G401 (cell line): ENCODE measurements at places on chromosomes 1 and 21.

- no peak for DNase-seq
Observed at GRCh38 chr1:96416701-96417444, 304.7 kb upstream of the PTBP2 start.

GRCh38 chr1:47867438-47868347 is 129.5 kb downstream of the TRABD2B start:
- no peak for DNase-seq

DNA sequence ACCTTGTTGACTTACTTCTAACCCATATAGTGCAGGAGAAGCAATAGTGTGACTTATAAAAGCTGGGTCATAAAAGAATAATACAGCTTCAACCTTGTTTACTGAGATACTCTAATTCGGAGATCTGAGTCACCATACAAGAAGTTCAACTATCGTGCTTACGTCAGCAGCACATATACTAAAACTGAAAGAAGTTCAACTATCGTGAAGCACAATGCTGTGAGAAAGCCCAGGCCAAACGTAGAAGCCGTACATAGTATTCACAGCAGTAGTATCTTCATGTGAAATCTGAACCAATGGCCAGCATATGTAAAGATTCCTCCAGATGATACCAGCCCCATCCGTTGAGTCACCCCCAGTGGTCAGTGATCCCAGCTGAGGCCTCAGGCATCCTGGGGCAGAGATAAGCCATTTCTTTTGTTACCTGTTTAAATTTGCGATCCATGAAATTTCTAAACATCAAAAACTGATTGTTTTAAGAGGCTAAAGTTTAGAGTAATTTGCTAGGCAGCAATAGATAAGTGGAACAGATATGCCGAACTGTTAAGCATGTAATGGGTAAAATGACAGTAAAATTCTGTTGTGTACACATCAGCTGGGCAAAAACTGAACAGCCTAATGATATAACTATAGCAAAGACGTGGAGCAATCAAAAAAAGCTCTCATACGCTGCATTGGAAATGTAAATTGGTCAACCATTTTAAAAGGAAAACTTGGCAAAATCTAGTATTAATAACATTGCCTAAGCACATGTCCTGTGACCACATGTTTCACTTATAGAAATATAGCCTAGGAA is 53.9 kb upstream of the SAMD13 start:
- no peak for DNase-seq

DNA sequence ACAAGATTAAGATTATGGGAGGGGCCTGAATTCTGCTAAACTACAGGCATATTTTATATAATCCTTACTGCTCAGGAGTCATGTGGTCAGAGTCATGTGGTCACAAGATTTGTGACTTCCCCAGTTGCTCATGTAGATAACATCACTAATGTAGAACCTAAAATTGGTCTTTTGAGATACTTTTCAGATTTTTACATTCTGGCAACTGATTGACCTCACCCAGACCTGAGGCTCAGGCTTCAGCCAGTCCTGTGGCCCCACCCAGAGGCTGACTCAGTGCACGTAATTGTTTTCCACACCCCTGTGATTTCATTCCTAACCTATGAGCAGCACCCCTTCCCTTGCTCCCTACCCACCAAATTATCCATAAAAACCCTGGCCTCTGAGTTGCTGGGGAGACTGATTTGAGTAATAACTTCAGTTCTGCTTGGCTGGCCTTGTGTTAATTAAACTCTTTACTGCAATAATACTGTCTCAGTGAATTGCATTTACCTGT is 41.7 kb upstream of the ZNF326 start:
- peak; percentile 36 for DNase-seq

DNA sequence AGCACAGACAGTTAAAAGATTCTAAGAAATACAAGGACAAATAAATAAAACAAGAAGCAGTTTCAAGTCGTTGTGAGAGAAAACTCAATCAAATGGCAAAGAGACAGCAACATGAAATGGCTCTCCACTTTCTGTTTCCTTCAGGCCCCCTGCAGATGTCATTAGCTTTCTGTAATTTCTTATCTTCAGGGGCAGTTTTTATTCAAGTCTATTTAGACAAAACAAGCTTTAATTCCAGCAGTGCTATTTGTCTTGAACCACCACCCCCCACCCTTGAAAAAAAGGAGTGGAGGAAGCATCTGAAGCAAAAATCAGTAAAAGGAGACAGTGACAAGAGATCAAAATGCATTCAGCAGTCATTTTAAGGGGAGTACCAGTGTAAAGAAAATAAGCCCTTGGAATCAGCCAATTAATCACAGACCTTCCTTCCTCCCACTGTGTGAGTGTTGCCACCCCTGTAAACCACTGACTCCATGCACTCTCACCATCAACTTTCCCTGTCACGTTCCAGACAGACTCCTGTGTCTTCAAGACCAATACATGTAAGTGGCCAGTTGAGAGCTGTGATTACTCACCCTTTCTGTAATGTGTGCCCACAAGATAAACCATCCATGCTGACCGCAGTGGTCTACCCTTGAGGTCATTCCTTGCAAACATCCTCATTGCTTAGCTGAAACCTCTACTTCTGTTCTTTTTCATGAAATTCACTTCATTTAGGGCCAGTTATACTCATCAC is 136.1 kb upstream of the HOOK1 start:
- no peak for DNase-seq

DNA sequence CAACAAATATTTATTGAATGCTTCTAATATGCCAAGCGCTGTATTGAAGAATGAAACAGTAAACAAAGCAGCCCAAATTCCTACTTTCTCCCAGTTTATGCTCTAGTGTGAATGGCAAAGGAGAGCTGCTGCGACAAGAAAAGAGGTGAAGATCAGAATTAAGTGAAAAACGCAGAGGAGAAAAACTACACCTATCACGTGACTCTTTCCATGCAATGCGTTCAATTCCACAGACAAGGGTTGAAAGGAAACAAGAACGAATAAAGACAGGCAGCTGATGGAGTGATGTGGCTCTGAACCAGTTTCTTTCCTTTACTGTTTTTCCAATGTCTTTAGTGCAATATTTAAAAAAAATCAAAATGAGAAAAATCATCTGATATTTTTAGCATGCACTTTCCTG is 23.6 kb downstream of the MT1HL1 start:
- DNase-seq = no peak

DNA sequence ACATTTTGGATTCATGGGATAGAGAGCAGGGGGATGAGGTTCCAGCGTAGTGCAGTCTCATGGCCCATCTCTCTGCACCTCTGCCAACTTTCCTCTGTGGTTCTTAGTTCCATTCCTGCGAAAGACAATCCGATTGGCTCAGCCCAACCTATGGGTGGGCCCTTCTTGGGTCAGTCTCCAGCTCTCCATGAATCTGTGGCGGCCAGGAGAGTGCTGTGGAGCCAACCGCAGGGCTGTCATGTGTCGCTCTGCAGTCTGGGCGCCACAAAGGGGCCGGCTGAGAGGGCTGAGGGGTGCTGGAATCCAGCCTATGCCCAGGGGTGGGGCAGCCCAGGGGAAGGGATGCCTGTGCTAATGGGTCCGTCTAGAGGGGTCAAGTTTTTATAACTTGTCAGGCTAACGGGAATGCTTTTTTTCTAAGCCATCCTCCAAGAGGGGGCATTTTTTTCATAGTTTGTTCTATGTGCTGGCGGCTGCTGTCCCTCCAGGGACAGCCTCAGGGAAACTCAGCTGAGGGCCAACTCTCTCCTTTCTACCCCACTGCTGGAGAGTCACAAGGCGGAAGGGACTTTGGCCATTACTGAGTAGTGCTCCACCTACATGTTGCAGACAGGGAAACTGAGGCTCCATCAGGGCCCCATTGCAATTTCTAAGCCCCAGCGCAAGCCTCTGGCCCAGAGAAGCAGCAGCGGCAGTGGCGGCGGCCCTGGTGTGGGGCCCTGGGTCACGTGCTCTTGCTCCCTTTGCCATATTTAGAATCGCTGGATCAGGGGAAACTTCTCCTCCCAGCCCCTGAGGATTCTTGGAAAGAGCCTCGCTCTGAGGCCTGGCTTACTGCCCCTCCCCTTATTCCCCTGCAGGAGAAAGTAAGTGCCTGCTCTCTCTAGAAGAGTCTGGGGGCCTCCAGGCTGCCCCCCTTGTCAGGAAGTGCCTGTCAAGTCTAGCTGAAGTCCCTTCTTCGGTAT is 23.4 kb downstream of the KCNQ4 start:
- no peak for DNase-seq

DNA sequence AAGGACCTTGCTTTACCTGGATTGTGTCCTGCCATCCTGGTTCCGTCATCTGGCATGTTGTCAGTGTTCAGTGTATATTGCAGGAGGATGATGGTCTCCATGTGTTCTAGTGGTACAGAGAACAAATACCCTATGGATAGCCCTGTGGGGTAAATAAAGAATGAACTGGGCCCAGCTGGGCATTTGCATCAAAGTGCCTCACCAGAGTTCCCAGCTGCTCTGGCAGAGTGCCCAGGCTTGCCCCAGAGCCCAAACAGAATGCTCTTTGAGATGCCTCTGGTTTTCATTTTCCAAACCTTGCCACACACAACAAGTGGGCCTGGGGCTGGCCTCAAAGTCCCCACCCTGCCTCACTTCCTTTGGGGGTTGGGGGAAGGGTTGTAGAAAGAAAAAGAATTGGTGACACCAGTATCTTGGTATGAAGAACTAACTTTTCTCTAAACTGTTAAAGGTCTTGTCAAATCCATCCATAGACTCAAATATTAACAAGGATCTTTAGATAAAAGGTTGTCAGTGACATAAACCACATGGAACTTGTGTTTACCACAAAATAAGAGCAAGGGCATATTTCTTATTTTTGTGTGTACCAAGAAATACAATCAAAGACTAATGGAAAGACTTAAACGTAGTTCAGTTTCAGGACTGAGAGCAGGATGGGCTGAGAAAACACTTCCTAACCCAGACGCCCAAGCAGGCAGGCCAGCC is 82.2 kb downstream of the LMO4 start:
- peak; percentile 14 for DNase-seq

DNA sequence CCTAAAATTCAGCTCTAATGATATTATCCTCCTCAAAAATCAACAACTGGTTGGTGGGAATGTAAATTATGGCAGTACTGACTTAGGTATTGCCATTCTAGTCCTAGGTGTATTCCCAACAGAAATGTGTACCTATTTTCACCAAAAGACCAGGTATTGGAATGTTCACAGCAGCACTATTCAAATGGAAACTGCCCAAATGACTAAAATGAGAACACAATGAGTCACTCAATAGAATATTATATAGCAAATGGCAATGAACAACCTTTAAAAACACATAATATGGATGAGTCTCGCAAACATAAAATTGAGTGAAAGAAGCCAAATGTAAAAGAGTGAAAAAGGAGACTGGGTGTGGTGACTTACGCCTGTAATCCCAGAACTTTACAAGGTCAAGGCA is 44.9 kb downstream of the GADD45A start:
- no peak for DNase-seq

- DNase-seq = peak; percentile 46
Observed at GRCh38 chr21:17611414-17612022, 1.2 kb downstream of the BTG3 start.

DNA sequence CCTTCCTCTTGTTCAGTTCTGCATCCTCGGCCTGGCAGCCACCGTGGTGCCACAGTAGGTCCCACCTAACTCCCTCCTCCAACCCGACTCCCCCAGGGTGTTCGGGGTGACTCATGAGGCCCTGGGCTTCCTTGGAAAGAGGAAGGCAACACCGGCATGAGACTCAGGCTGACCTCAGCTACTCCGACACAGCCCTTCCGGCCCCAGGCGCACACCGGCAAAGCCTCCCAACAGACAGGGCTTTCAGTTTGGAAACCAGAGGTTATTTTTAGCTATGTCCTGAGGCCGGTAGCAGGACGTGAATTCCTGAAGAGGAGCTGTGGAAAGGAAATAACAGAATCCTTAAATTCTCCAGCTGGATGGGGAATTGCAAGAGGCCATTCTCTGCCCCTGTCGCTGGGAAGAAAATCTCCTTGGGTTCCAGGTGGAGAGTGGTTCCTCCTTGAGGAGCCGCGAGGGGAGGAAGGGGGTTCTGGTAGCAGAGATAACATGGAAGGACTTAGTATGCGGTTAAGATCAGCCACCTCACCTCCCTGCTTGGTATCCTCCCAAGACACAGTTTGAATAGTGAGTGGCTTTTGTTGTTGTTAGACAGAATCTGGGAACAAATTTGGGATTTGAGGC is 24.4 kb downstream of the PLXNA2 start:
- DNase-seq = no peak

DNA sequence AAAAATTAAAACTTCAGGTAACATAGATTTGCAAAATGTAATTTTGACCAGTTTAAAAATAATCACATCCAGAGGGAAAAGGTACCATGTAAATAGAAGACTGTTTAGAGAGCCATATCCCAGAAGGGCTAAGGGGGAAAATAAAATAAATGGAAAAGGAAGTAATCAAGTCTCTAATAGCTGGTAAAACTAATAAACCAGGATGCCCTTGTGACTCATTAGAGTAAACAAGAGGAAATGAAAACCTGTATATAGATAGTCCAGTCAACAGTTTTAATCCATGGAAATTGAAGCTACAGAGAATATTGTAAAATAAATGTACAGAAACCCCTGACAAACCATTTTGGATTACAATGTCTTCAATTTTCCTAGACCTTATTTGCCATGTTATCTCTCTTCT is 698.0 kb upstream of the RGS18 start:
- no peak for DNase-seq

GRCh38 chr1:235929216-235929615 is 62.5 kb upstream of the LYST start:
- no peak for DNase-seq

- DNase-seq = no peak
Observed at GRCh38 chr1:240947438-240948224, 335.7 kb upstream of the GREM2 start.

- no peak for DNase-seq
Observed at GRCh38 chr1:168330285-168330684, 49.6 kb downstream of the TBX19 start.

- no peak for DNase-seq
Observed at GRCh38 chr1:117572546-117572945, 33.3 kb upstream of the TENT5C start.

DNA sequence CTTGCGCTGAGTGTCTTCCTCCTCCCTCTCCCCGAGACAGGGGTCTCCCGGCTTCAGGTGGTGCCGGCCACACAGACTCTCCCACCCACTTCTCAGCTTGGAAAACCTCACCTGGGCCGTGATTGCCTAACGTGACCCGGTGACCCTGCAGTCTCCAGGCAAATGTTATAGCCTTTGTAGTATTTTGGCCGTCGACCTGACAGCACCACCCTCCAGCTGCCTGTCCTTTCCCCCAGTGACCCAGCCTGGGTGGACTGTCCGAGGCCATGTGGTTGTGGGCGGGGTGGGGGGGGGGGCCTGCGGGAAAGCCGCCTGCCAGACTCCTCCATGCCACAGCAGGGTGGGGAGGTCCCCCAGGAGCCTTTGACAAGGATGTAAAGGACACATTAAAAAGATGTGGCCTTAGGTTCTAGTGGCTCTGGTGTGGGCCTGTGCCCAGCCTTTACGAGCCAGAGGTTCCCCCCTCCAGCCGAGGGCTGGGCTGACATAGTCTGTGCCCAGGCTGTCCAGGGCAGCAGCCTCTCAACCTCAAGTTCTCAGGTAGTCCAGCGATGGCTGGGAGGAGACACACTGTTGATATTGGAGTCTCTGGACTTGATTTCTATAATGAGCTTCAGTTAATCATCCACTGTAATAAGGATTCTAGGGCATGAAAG is 8.1 kb downstream of the TOR3A start:
- no peak for DNase-seq

GRCh38 chr1:30816211-30817076 is 58.9 kb upstream of the LAPTM5 start:
- peak; percentile 86 for DNase-seq

- peak; percentile 87 for DNase-seq
Observed at GRCh38 chr1:234699795-234700665, 90.1 kb upstream of the IRF2BP2 start.
